GM12865 (cell line): ENCODE measurements at places on chromosomes 11 and 22.
A peak's percentile ranks its signal among the peaks of the same experiment; 100 is the strongest.

DNA sequence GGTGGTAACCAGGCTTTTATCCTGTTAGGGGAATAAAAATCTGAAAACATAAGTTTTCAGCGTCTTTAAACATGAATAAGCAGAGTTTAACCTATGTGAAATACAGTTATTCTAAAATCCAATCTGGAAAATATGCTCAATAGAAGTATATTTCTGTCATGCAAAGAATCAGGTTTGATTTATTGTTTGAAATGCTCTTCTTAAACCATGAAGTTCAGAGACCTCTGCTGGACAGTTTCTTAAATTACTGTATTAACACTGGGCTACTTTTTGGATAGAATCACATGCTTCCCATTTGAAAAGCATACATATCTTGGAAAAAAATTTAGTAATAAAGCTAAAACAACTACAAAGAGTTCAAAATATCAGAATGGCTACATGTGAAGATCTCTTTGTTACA, 25.4 kb downstream of the APIP start:
- peak; percentile 21 for DNase-seq

DNA sequence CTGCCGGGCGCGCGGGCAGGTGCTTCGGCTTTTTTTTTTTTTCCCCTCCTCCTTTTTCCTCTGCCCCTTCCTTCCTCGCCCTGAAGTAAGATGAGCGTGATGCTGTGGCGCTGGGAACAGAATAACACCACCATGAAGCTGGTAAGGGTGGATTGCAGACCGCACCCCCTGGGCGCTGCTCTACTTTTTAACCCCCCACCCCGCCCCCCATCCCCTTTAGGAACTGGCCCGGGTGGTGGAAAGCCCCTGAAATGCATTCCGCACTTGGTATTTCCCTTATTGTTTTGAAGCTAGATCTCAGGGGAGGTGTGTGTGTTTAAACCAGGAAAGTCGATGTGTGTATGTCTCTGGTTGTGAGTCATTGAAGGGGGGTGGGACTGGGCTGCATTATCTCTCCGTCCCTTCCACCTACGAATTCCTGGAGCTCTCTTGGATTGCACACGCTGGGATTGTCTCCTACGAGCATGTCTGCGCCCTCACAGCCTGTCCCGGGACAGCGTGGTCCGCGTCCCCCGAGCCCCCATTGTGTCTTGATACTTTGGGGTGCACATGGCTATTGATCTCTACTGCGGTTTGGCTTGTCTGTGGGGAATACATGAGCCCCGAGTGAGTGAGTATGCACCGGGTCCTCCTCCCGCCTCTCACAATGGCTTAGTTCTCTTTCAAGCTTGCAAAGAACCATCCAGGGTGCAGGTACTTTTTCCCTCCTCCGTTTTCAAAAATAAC, 64.9 kb downstream of the NAV2 start:
- peak; percentile 83 for DNase-seq

DNA sequence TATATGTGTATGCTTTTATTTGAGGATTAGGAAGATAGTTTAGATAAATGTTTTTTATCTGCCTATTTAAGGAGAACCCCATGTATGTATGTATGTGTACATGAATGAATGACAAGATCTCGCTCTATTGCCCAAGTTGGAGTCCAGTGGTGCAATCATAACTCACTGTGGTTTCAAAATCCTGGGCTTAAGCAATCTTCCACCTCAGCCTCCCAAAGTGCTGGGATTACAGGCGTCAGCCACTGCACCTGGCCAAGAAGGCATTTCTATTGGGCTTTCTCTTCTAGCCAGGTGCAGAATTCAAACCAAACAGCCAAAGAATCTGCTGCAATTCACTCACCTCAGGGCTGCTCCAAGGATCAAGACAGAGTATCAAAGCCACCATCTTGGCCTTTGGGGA, 25.5 kb upstream of the DGKZ start:
- no peak for DNase-seq

DNA sequence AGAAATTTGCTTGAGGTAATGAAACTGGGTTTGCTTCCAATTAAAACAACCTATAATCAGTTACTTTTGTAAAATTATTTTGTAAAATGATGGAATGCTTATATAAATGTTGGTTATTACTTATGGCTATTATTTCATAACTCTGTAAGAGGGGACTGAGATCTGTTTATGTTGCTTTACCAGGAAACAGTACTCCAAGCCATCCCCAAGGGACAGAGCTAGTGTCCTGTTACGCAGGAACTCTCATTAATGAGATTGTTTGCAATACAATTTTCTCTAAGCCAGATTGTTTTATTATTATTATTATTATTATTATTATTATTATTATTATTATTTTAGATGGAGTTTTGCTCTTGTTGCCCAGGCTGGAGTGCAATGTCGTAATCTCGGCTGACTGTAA, 2.3 kb upstream of the NOX4 start:
- DNase-seq = no peak

- no peak for DNase-seq
Measured at GRCh38 chr11:71843858-71844257, 10.9 kb downstream of the DEFB108B start.

- no peak for DNase-seq
Measured at GRCh38 chr11:109914038-109914437, 179.2 kb upstream of the ZC3H12C start.

- DNase-seq = no peak
Measured at GRCh38 chr11:118415739-118416068, 14.3 kb downstream of the ATP5MG start.

GRCh38 chr11:6653097-6653496, 2.5 kb downstream of the DCHS1 start:
- no peak for DNase-seq
